ENCODE measurements at places on chromosomes 3 and 15. TPM values are rescaled to one million over a fixed set of nuclear protein-coding genes. Genes with fewer than 3 reads are reported as not detected.

The PPARG gene
- 111 TPM for polyA plus RNA-seq

The PARP15 gene
- polyA plus RNA-seq, result not detected

The NOX5 gene
- 0.16 TPM for polyA plus RNA-seq

The SERPINI2 gene
- not detected for polyA plus RNA-seq

The CNTN3 gene
- polyA plus RNA-seq, result 0.60 TPM

The CCR3 gene
- 0.04 TPM for polyA plus RNA-seq

The KBTBD13 gene
- polyA plus RNA-seq, result not detected

The CCR9 gene
- polyA plus RNA-seq, result not detected

The EEFSEC gene
- polyA plus RNA-seq, result 12.5 TPM

The P4HTM gene
- 5.5 TPM for polyA plus RNA-seq

The SERINC4 gene
- not detected for polyA plus RNA-seq

The ALS2CL gene
- polyA plus RNA-seq, result 6.0 TPM

The CP gene
- polyA plus RNA-seq, result 13.2 TPM

The ZNF620 gene
- 2.0 TPM for polyA plus RNA-seq

The SLC24A5 gene
- polyA plus RNA-seq, result not detected

The RGMA gene
- 1.4 TPM for polyA plus RNA-seq

The LNP1 gene
- 3.0 TPM for polyA plus RNA-seq

The TGM4 gene
- not detected for polyA plus RNA-seq

DNA sequence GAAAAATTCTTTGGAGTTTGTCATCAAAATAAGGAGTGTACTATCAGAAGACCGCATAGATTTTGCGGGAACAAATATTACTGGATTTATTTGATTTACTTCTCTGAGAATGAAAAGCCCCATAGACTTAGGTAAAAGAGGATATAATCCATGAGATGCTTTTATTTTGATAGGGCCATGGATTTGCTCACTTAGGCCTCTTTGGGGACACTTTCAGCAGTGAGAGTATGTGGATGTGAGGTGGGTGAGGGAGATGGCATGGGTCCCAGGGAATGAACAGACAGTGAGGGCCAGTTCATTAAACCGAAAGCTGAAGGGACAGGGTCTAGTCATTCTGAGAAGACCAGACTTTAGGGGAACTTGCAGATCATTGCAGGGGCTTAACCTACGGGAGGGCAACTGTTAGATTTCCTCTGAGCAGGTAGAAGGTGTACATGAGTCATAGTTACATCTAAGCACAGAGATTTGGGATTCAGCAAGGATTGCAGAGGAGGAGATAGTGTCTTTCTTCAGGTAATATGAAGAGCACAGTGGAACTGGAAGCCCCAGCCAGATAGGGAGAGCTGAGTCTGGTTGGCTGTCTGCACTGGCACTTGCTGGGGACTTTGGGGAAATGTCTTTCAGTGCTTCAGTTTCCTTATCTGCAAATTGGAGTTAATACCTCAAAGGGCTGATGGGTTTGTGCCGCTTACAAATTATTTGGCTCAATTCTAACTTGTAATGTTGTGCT is 30.8 kb downstream of the SH3GL3 start:
- no peak for DNase-seq

DNA sequence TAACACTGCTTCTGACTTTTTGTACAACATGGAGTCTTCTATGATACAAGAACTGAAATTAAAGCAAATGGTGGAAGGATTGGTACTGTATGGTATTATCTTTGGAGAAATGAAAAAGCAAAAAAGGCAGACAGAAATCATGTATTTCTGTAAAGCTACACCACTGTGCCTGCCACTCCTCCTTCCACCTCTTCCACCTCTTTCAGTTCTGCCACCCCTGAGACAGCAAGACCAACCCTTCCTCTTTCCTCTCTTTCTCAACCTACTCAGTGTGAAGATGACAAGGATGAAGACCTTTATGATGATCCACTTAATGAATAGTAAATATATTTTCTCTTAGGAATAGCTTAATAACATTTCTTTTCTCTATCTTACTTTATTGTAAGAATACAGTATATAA is 57.0 kb downstream of the CD200 start:
- no peak for DNase-seq

DNA sequence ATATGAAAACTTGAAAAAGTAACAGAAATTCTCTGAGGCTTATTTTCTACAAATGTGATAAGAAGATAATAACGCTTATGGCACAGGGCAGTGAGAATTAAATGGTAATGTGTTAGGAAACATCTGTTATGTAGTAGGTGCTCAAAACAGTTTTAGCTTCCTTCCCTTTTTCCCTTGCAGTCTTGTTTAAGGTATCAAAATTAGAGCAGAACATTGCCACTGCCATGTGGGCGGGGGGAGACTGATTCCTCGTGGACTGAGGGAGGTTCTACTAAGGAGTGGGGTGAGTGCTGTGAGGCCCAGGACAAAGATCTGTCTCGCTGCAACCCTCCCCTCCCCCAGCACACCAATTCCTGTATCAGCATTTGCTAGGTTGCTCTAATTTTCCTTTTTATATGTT is 702.4 kb downstream of the TUSC7 start:
- no peak for DNase-seq

- no peak for DNase-seq
These were observed 969.6 kb upstream of the ALCAM start for GRCh38 chr3:104396974-104397669.

- no peak for DNase-seq
These were observed 5.6 kb upstream of the MFGE8 start for GRCh38 chr15:88918738-88919137.

DNA sequence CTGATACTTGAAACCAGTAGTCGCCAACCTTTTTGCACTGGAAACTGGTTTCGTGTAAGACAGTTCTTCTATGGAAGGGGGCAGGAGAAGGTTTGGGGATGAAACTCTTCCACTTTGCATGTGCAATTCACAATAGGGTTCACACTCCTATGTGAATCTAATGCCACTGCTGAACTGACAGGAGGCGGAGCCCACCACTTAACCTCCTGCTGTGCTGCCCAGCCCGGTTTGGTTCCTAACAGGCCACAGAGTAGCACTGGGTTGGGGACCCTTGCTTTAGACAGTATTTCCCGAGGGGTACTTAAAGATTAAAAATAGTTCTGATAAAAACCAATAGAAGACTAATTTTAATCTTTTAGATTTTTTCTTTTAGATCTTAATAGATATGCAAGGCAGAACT is 11.1 kb downstream of the TFG start:
- no peak for DNase-seq

DNA sequence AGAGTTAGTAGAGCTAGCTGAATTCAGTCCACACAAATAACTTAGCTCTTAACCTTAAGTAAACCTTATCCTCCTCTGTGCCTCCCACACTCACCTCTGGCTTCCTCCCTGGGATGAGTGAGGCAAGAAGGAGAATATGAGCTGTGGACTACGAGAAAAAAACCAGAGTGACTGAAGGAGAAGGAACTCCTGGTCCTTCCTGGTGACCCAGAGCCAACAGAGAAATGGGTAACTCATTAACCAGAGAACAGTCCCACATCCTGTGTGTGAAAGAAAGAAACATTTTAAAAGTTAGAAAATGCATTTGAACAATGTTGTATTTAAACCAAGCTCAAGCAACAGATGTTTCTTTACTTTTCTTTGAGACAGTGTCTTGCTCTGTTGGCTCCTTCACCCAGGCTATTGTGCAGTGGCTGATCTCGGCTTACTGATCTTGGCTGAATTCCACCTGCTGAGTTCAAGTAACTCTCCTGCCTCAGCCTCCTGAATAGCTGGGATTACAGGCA is 27.5 kb upstream of the FAM81A start:
- no peak for DNase-seq

DNA sequence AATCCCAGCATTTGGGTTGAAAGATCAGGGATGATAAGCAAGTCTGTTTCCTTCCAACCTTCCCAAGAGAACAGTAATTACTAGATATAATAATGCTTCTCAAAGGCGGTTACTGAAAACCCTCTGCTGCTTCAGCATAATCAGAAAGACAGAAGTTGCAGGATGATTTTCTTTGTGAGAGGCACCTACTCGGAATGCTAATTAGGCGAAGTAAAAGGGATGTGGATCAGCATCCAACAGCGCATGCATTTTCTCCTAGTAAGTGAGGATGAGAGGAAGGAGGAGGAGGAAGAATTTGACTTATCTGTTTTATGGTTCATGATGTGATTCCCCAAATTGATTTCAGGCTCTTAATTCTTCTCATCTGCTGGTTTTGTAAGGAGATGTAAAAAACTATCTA is 118.0 kb downstream of the CACNA2D3 start:
- DNase-seq, result no peak

DNA sequence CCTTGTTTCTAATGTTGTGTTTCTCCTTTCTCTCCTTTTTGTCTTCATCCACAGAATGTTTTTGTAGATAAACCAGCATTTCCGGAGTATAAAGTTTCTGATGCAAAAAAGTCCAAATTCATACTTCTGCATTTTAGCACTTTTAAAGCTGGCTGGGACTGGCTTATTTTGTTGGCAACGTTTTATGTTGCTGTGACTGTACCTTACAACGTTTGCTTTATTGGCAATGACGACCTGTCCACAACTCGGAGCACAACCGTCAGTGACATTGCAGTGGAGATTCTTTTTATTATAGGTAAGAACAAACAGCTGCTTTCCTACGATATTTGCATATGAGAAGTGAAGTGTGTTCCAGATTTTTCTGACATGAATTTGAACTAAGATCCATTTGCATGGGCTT is 199.4 kb downstream of the KCNH8 start:
- DNase-seq, result no peak

DNA sequence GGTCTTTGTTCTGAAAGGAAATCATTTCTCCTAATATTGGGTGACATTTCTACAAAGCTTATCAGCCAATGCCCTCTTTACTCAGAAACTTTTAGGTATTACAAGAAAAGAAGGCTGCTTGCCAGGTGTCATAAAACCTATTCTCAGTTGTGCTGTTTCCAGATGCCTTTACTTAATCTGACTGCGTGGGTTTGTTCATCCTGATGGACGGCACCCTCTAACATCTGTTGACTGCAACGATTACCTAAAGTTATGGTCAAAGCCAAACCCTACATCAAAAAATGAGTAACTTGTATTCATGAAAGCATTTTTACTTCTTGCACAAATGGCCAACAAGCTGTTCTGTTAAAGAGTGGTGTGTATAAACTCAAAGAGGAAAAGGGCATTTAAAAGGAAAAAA is 207.7 kb upstream of the PDZRN3 start:
- no peak for DNase-seq

- no peak for DNase-seq
These were observed 783.3 kb upstream of the ARRDC4 start for GRCh38 chr15:97177151-97177577.

DNA sequence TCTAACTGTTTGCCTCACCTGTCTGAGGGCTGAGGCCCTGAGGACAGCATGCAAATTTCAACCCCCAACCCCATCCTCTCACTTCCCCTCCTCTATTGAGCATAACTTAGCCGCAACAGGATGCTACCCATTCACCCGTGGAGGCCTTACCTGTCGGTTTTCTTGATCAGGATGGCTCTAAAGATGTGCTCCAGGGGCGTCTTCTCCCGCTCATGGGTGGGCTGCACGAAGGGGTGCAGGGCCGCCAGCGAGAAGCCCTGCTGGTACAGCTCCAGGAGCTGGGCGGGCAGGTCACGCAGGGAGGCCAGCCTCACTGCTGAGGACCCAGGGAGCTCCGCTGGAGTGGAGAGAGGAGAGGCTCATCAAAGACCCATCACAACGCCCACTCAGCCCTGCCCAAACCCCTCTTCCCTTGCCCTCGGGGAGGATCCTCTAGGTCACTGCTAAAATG is 79.8 kb downstream of the RFTN1 start:
- DNase-seq, result no peak

- no peak for DNase-seq
These were observed 9.0 kb downstream of the KY start for GRCh38 chr3:134641671-134642300.

DNA sequence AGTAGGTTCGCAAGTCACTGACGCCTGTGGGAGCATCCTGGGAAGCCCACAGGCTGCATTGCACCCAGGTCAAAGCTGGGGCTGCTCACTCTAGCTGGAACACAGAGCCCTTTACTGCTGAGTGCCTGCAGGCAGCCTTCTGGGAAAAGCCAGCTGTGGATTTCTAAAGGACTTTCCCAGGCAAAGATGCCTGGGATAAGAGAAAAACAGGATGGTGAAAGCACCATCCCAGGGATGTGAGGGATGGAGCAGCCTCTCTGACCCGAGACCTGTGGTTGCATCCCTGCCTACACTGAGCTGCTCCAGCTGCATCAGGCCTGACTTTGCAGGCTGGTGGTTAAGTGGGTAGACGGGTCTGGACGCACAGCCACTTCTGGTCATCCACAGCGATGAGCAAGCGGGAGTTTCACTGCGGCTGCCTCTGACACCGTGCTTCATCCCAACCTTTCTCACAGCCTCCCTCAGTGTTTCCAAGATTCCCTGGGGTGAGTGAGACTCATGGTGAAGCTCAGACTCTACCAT is 52.5 kb upstream of the AMOTL2 start:
- no peak for DNase-seq

DNA sequence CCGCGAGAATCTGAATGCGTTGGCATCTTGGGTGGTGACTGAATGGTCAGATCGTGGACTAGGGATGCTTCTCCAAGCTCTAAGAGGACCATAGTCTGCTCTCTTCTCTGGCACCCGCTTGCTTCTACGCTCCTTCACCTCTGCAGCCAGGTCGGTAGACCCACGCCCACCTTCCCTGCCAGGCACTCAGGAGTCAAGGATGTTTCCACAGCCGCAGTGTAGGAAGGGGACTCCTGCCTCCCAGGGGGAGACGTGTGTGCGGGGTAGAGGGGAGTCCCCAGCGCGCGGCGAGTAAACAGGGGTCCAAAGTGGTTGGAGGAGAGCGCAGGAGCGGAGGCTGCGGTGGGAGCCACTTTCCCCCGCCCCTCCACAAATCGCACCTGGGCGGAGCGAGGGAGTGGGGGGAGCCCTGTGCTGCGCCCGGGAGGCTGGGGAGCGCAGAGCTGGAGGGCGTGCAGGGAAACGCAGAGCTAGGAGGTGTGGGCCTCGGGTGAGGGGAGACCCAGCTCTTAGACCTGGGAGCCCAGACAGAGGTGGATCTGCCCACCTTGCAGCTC is 1.7 kb downstream of the LRRC3B start:
- DNase-seq, result peak; percentile 58

DNA sequence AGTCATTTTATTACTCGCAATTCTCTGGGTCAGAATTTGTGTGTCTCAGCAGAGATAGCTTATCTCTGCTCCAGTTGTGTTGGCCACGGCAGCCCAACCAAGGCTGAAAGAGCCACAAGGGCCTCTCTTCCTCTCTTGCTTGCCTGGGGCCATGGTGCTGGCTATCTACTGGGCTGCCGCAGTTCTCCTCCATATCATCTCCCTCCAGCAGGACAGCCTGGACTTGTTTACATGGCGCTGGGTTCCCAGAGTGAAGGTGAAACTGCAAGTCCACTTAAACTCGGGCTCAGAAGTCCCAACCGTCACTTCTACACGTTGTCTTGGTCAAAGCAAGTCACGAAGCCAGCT is 134.8 kb downstream of the UACA start:
- no peak for DNase-seq

GRCh38 chr3:37605572-37606153 is 256.0 kb upstream of the CTDSPL start:
- no peak for DNase-seq

- no peak for DNase-seq
These were observed 8.2 kb downstream of the OSBPL11 start for GRCh38 chr3:125587039-125587648.

DNA sequence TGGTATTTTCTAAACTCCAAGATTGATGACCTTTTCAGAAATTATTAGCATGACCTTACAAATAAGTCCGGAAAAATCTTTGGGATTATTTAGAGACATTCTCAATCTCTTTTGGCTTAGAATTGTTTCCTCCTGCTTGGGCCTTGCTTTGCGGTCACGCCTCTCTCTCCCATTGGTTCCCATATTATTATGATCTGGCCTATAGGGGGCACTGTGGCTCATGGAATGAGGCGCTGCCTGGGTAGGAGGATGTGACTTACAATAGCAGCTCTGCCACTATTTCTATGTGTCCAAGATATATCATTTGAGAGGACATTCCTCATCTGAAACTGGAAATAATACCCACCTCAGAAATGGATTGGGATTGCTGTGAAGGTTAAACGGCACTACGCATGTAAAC is 464.9 kb downstream of the MFSD1 start:
- no peak for DNase-seq

Measured in sigmoid colon (tissue), 7 donors.